ENCODE measurements at places on chromosomes 5 and 9.
A peak's percentile ranks its signal among the peaks of the same experiment; 100 is the strongest.

DNA sequence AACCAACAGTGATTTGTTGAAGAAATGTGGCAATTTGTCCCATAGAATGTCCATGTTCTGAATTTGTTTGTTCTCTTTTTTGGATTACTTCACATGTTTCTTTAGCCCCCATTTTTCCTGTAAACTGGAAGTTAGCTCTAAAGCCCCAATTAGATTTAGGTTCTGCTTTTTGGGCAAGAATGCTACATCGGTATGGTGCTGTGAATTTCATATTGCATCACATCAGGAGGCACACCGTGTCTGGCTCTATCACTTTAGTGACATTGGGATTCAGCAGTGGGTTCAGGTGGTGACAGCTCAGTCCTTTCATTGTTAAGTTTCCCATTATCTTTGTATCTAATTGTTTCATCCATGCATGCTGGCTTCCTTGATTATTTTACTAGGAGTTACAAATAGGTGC is 27.9 kb downstream of the ADGRV1 start:
- DNase-seq: no peak

- no peak for DNase-seq
These were observed 49.5 kb downstream of the C7 start for GRCh38 chr5:40958811-40959210.

DNA sequence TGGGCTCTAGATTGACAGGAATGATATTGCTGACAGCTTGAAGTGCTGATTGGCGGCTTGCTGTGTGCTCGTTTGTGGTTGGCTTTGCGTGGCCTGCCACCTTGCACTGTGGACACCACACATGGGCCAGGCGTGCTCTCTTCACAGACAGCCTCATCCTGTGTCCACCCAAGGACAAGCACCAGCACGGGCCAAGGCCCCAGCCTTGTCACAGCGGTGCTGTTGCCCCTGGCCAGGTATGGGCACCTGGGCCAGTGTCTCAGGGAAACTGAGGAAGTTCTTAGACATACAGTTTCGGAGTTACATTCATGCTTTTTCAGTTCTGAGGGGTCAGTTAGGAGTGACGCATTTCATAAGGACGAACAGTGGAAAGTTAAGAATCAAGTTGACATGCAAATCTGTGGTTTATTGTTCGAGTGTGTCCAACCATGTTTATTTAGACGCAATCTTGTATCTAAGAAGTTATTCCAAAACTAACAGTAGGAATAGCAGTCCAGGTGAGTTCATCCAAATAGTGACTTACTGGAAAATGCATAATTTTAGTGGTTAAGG is 125.9 kb downstream of the EHMT1 start:
- no peak for DNase-seq

DNA sequence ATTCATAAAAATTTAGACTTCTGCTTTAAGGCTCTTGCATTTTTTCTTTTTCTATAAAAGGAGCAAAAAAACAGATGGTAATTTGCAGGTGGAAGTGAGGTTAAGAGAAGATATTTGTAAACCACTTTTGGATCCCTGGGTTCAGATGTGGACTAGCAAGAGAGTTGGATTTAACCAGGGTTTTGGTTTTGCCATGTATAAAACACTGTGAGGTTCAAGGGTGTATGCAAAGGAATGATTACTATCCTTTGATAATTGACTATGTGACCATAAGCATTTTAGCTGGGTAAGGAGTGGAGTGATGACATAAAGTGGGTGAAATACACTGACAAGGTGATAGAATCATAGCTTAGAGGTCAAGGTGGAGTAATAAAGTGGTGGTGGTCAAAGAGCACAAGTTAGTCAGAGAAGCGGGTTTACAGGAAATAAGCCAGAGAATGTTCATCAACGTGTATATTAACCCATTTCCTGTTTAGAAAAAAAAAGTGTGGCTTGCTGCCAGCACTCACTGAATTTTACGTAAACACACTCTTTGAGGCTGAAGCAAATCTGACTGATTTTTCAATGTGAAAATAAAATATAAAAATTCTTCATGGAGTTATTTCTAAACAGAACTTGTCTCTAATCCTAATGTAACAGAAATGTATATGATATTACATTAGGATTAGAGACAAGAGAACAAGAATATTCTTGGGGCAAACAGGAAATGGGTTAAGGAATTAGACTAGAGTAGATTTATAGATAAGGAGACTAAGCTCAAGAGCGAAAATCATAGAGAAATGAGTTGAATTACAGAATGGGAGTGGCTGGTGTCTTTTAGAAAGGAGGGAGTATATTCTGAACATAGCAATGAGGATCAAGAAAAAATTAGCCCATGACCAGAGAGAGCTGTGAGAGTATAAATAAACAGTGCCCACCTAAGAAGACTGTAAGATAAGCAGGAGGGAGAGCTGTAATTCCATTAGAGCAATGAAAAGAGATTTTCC is 74.5 kb downstream of the CDKN2A start:
- DNase-seq: no peak

- DNase-seq: no peak
These were observed 169.7 kb downstream of the NPR3 start for GRCh38 chr5:32880796-32881195.

GRCh38 chr5:87411586-87411972 is 1.2 kb downstream of the CCNH start:
- no peak for DNase-seq

DNA sequence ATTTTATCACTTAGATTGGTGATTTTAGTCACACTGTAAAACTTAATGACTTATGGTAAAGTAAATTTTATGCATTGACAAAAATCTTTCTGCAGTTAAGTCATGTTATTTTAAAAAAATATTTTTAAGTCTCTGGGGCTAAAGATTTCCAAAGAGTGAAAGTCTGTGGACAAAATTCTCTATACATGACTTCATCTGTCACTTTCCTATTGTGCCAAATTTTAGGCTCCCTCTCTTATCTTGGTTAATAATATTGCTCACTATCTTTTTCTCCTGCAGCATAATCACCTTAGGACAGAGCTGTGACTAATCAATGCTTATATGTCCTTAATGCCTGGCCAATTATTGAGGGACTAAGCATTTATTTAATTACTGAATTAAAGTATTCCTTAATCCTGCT is 15.2 kb downstream of the LURAP1L start:
- no peak for DNase-seq

- DNase-seq: no peak
These were observed 4.6 kb downstream of the CSF1R start for GRCh38 chr5:150081541-150082283.

DNA sequence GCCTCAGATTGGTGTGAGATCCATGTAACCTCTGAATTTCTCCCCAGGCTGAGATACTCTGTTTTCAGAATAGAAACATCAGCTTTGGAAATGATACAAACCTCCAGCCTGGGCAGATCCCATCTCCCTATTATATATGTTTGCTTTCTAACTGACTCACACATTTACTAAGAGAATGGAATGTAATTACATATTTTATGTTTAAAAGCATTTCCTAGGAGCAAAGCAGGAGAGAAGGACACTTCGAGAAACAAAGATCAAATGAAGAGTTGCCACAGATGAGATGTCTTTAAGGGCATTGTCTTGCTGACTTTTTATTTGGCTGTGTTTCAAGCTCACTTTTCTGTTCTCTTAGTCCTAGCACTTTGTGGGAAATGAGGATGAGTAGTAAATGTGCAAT is 96.3 kb downstream of the CDH18 start:
- peak; percentile 8 for DNase-seq

- DNase-seq: peak; percentile 52
These were observed 6.6 kb upstream of the FAT2 start for GRCh38 chr5:151597749-151598148.

DNA sequence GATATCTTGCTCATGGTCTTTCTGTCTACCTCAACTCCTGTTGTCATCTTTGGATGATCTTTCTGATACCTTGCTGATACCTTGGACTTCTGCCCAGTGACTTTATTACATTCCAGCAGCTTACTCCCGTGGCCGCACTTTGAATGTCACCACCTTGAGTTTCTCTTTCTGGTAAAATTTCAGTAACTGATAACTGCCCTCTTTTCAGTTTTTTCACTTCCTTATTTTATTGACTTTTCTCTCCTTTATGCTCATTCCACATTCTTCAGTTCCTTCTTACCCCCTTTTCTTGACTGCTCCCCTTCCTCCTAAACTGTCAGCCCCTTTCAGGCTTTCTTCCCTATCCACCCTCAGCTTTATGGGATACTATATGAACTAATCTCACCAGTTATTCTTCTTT is 7.0 kb upstream of the FBXO4 start:
- no peak for DNase-seq

DNA sequence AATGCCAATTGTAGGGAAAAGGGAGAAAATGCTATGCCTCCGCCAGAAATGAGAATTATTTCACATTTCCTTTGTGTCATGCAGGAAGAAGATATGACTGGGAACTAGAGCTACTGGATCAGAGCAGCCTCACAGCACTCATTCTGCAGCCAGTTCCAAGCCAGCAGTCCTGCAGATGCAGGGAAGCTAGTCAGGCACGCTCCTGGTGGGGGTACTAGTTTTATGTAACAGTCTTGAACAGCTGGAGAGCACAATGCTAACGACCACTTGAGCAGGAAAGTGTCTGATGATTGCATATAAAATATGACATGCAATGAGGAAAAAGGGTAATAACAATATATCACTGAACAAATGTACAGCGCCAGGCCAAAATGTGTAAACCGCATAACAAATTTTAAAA is 21.7 kb downstream of the CDH10 start:
- DNase-seq: no peak

DNA sequence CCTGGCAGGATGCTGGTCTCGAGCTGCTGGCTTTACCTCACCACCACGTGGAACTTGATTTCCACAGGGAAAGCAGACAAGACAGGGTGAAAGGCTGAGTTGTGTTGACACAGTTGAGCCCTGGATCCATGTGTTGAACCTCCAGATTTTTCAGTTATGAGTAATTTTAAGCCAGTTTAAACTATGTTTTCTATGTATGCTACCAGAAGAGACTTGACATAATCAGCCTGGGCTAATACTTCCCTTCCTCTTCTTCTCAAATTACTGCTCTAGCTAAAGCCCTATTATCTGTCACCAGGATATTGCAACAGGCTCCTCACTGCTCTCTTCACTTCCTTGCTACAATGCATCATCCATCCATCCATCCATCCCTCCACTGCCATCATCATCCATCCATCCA is 12.0 kb upstream of the PHYKPL start:
- DNase-seq: no peak

DNA sequence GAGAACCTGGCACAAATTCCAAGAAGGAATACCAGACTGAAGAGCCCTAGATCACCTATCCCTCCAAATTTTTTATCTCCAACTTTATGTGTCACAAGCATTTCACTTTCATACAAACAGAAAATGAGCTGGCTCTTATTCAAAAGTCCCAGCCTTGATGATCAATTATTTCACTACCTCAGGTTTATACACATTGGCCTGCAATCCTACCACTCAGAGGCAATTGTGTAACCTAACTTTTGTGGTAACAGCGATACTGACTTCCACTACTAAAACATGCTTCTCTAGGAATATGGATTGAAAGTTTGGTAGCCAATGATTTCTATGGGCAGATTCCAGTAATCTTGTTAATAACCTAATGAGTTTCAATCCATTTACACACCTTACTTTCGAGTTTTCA is 10.5 kb downstream of the RNF38 start:
- DNase-seq: no peak

- peak; percentile 37 for DNase-seq
These were observed 29.2 kb upstream of the ARHGEF28 start for GRCh38 chr5:73596705-73597328.

DNA sequence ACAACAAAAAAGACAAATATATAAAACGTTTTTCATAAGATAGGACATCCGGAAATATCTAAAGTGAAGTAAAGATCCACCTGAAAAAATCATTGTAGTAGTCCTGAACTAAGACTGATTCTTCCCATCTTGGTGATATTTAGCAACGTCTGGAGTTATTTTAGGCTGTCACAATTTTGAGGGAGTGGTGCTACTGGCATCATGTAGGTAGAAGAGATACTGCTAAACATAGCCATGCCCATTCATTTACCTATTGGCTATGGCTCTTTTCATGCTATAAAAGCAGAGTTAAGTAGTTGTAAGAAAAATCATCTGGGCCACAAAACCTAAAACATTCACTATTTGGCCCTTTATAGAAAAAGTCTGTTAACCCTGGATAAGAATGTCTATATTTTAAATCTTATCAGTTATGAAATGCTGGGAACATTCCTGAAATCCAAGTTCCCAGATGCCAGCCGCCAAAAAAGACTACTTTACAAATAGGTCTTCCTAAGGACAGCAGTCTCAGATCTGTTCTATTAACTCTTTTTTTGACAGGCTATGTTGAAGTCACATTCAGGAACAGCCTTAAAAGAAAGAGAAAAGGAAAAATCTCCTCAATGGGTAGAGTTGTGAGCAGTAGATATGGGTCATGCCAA is 27.0 kb downstream of the RAPGEF6 start:
- DNase-seq: no peak

GRCh38 chr9:81628897-81629296 is 60.5 kb downstream of the TLE1 start:
- no peak for DNase-seq

- DNase-seq: no peak
These were observed 176.3 kb upstream of the PPP1R26 start for GRCh38 chr9:135303280-135303647.

- peak; percentile 98 for DNase-seq
These were observed 46.9 kb downstream of the AHRR start for GRCh38 chr5:368183-369084.

DNA sequence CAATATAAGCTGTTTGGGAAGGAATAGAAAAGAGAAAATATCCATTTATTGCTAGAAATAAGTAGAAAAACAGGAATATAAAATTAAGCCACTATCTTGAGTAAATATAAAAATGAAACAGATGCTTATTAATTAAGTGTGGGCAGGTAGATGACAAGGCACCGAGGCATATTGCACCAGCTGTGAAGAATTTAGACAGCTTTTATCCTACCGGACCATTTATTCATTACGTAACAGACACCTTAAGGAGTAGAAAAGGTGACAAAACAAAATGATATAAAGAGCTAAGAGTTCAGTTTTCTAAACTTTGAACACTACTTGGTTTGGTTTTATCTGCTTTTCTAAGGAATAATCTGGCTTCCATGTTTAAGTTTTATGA is 404.1 kb downstream of the PTPRD start:
- DNase-seq: no peak

- DNase-seq: no peak
These were observed 148.2 kb downstream of the TLE4 start for GRCh38 chr9:79719989-79720388.

DNA sequence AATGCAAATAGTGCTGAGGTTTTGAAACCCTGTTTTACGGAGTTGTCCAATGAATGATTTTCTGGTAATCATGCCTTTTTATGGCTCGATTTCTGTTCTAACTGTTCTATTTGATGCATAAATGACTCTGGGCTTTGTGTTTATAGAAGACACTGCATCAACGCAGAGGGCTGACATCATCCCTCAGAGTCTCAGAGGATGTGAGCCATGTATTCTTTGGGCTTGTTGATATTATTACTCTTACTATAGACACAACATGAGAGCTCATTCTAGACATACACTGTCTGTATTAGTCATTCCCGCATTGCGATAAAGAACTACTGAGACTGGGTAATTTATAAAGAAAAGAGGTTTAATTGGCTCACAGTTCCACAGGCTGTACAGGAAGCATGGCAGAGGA is 31.6 kb downstream of the CDH6 start:
- no peak for DNase-seq
